ENCODE measurements at places on chromosomes 11 and 22.
A peak's percentile ranks its signal among the peaks of the same experiment; 100 is the strongest.

DNA sequence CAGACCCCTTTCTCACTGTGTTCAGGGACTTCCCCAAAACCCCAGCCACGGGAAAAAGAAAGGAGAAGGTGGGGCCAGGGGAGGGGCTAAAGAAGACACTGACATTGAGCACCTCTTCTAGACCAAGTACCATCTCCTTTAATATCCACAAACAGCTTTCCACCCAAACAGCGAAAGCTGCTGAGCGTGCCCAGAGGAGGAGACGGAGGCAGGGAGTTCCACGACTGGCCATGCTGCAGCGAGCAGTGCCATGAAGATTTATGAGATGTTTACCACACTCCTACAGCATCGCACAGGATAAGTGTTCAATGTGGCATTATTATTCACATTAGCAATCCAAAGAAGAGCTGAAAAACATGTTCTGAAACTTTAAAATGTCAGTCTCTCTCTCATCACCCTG lies 127.4 kb downstream of the LARGE1 start:
- no peak for DNase-seq

DNA sequence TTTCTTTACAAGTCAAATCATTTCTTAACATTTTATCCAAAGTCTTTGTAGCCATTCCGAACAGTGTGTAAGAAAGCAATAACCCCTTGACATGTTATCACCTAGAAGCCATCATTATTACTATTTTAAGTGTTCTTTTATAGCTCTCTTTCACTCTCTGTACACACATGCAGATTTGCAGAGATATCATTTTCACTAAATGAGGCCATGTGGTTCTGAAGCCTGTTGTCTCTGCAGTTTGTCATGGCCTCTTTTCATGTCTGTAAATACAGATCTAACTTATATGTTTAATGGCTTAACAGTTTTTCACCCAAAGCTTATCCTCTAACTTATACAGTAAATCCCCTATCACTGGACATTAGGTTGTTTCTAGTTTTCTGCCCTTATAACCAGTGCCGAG lies 166.8 kb downstream of the MYO18B start:
- DNase-seq: no peak

DNA sequence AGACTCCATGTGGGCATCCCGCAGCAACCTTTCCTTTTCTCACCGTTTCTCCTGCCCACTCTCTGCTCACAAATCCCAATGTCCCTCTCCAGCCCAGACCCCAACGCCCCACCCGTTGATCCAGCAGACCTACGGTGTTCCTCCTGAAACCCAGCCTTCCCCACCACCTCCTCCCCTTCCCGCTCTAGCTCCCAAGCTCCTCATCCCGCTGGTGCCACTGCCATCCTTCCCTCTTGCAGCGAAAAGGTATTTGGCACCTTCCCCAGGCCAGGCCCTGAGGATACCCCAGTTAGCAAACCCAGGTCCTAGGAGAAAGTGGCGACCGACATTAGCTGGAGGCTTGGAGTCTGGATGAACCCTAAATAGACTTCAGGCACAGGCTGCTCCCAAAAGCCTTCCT lies 84.0 kb upstream of the RTL6 start:
- no peak for DNase-seq

DNA sequence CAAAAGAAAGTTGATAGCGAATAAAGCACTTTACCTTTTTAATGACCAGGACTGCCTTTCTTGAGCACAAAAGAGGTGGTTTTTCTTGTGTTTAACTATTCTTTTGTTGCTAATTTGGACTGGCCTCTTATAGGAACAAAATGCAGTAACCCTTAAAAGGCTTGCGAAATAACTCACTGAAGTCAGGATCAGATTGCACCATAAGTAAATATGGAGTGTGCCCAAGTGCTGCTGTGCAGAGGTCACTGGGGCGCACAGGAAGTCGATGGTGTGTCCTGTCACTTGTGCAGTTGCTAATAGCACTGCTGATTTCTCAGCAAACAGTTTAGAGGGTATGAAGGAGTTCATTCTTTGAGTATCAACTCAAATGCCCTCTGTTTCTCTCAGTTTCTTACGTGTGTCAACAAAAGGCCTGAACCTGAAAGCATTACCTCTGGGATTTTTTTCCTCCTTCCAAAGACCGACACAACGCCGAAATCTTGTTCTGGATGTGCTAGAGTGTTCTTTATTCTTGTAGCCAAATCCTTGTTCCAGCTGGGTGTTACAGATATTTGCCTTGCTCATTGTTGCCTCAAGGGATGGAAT lies 71.3 kb downstream of the ATXN10 start:
- no peak for DNase-seq

DNA sequence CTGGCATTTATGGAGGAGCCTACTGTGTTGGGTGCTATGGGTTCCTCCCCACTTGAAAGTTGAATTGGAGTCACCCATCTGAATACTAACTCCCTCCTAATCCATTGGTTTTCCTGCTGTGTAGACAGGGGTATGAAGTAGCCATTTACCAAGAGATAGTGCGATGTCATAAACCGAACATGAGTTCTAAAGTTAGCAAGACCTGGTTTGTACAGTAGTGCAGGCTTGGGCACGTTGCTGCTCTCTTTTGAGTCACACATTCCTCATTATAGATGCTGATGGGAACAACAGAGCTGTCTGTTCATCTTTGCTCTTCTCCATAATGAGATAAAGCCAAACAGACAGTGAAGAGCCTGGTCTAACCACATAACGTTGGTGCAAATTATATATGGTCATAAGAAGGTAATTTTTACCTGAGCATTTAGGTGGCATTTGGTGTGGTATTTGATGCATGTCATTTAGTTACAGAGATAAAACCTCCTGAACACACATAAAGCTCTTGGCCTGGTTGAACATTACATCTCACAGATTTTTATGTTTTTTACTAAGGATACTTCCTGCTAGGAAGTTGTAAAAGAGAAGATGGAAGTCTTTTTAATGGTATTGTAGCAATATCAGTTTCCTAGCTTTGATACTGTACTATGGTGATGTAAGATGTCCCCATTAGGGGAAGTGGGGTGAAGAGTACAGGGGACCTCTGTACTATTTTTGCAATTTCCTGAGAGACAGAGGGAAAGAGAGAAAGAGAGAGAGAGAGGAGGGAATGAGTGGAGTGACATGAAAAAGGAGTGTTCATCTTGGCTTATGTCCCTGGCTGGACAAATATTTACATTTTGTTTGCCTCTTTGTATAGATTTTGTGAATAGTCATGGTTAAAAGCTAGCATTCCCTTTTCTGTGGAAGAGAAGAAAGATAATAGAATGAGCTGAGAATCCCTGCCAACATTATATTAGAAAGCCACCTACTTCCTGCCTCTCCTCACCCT lies 27.9 kb downstream of the GRAP2 start:
- DNase-seq: no peak

DNA sequence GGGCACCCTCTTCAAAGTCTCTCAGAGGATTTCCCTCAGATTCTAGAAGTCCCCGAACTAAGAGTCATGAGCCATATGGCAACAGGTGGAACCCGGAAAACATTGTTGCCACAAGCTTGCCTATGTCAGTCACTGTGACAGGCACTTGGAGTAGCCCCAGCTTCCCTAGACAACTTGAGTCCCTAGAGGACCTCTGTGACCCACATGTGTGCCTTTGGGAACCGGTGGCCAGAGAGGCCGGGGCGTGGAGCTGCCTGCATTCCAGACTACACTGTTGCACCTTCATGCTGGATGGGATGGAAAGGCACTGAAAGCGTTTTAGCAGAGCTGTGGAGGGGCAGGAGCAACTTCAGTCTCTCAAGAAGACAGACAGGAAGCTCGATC lies 12.1 kb downstream of the SLC37A2 start:
- DNase-seq: no peak

DNA sequence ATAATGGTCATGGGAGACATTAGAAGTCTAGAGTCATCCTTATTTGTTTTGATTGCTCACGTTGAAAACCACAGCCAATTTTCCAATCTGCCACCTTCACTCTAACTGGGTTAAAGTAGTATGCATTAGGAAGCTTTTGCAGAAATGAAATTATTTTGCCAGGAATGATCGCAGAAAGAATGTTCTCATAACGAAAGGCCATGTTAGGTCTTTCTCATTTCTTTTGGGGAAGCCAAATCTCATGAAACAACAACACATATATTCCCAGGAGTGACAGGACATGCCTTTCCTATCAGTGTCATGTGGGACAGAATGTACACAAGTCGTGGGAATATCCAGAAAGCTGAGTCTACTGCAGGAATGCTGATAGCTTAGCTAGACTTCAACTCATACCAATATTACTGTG lies 386.3 kb downstream of the AASDHPPT start:
- no peak for DNase-seq

GRCh38 chr22:43824724-43825420 lies 12.8 kb upstream of the EFCAB6 start:
- DNase-seq: no peak

DNA sequence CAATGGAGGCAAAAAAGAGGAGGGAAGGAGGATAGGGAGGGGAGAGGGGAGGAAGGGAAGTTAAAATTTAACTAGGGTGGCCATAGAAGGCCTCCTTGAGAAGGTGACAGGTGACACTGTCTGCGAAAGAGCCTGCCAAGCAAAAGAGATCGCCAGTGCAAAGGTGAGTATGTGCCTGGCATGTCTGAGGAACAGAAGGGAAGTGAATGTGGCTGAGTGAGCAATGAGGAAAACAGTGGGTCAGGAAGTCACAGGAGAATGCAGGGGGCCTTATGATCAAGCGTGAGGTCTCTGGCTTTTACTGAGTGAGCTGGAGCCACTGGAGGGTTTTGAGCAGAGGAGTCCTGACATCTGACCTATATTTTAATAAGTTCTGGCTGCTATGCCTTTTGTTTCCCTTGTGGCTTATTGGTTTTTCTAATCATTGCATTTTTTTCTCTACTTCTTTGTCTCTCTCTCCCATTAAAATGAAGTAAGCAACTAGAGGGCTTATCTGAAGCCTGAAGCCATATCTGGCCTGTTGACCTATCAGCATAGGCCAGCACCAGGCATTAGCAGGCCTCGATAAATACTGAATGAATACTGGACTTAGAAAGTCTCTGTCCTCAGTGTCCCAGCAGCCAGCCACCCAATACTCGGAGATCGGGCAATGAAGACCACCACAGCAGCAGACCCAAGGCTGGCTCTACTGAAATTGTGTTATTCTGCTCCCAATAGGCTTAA lies 5.6 kb downstream of the AP1B1 start:
- DNase-seq: no peak

GRCh38 chr11:26087120-26087935 lies 244.6 kb upstream of the ANO3 start:
- no peak for DNase-seq

GRCh38 chr11:719214-720016 lies 13.4 kb downstream of the EPS8L2 start:
- no peak for DNase-seq

- DNase-seq: no peak
Observed at GRCh38 chr11:111440416-111441205, 61.5 kb upstream of the POU2AF1 start.

- DNase-seq: peak; percentile 25
Observed at GRCh38 chr11:128884703-128885338, 6.3 kb upstream of the KCNJ5 start.

DNA sequence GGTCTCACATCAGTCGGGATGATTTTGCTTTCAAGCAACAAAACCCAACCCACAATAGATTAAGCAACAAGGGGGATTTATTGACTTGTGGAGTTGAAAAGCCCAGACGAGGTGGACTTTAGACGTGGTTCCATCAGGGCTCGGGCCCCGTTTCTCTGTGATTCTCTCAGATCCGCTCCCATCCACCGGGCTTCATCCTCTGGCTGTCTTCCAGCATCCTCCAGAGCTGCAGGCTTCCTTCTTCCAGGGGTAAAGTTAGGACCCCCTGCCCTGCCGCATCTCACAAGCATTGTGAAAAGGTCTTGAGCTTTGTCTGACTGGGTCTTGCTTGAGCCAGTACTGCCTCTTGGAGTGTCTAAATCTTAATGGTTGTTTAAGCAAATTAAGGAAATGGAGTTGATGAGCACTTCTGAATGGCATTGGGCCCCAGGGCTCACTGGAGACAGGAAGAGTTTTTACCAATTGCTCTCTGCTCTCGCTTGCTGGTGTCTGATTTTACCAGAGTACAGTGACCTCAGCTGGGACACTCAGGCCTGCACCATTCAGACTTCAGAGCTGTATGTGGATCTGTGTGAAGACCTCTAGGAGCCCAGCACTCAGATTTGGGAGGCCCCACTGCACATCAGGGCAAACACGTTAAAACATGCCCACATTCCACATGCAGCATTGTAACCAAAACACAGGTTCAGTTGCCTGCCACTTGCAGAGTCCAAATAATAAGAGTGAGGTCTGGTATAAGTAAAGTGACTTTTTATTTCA lies 13.5 kb upstream of the FTH1 start:
- DNase-seq: no peak

- no peak for DNase-seq
Observed at GRCh38 chr22:47448231-47449223, 686.1 kb downstream of the TBC1D22A start.

- no peak for DNase-seq
Observed at GRCh38 chr11:79578116-79578515, 137.3 kb upstream of the TENM4 start.

GRCh38 chr11:6345366-6345765 lies 25.1 kb upstream of the CAVIN3 start:
- no peak for DNase-seq

- DNase-seq: no peak
Observed at GRCh38 chr11:12755510-12756453, 81.6 kb downstream of the TEAD1 start.

DNA sequence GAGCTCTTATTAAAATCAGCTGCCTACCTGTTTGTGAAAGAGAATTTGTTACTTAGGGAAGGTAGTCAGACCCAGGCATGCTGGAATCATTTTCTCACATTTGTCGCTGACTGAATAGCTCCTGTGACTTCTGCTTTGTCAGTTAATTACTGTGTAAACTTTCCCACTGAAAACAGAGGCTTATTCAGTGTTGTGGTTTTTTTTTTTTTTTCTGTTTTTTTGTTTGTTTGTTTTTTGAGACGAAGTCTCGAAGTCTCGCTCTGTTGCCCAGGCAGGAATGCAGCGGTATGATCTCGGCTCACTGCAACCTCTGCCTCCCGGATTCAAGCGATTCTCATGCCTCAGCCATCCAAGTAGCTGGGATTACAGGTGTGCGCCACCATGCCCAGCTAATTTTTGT lies 5.6 kb upstream of the LDLRAD3 start:
- no peak for DNase-seq

- DNase-seq: no peak
Observed at GRCh38 chr11:82683029-82683428, 50.6 kb downstream of the FAM181B start.

DNA sequence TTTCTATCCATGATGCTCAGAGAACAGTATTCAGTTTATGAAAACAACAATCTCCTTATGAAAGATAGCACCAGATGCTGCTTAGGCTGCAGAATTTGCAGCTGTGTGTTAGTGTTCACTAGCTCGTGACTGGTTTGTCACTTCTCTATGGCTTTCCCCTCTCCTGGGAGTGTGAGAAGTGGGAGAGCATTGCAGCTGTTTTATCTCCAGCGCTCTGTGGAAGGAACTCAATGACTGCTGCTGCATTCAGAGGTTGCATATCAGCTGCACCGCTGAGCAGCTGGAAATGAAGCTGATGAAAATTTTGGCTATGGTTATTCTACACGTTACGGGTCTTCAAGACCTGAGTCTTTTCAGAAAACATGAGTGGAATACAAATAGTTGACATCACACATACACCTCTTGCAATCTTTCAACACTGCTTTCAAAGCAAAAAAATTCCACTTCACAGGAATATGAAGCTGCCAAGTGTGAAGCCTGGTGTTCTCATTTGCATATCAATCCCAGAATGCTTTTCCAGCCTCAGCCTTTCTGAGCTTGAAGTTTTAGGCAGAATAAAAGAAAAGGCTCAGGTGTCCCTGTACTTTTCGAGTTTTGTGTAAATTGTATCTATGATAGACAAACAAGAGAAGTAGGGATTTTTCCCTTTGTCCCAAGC lies 149.3 kb upstream of the DDI1 start:
- no peak for DNase-seq

GRCh38 chr11:109929308-109929707 lies 163.9 kb upstream of the ZC3H12C start:
- DNase-seq: no peak

Data from stimulated activated CD4-positive, alpha-beta T cell treated with anti-CD3 and anti-CD28 coated beads, Interleukin-1b, Interleukin-23, amount 100 ng/mL, for 24 hours (primary cell).